ENCODE measurements at places on chromosomes 7 and 10. TPM values are rescaled to one million over a fixed set of nuclear protein-coding genes. Genes with fewer than 3 reads are reported as not detected.

The CUEDC2 gene
- total RNA-seq, result 50.2 TPM

The NME8 gene
- total RNA-seq, result not detected

The SERPINE1 gene
- 1,526 TPM for total RNA-seq

The KIFBP gene
- total RNA-seq, result 30.9 TPM

The ANKRD2 gene
- total RNA-seq, result 0.15 TPM

The PTF1A gene
- not detected for total RNA-seq

The MET gene
- total RNA-seq, result 16.9 TPM

The CALHM1 gene
- total RNA-seq, result not detected

The EXOC4 gene
- 169 TPM for total RNA-seq

The FKBP6 gene
- not detected for total RNA-seq

The NUTM2D gene
- total RNA-seq, result 0.82 TPM

The CCDC3 gene
- 0.47 TPM for total RNA-seq

The HYAL4 gene
- total RNA-seq, result not detected

The PRR15 gene
- 0.59 TPM for total RNA-seq

The CNTNAP2 gene
- total RNA-seq, result not detected

The GNG11 gene
- 2.8 TPM for total RNA-seq

The AOC1 gene
- not detected for total RNA-seq

The GBX1 gene
- not detected for total RNA-seq

The NODAL gene
- total RNA-seq, result not detected

The PHKG1 gene
- total RNA-seq, result 7.5 TPM

The TAS2R40 gene
- not detected for total RNA-seq

The EPHB6 gene
- total RNA-seq, result 9.9 TPM
